ENCODE measurements at places on chromosomes 12 and 14. TPM values are rescaled to one million over a fixed set of nuclear protein-coding genes. Genes with fewer than 3 reads are reported as not detected.

OR11H6 gene
- total RNA-seq, result not detected

WIF1 gene
- not detected for total RNA-seq

DNA sequence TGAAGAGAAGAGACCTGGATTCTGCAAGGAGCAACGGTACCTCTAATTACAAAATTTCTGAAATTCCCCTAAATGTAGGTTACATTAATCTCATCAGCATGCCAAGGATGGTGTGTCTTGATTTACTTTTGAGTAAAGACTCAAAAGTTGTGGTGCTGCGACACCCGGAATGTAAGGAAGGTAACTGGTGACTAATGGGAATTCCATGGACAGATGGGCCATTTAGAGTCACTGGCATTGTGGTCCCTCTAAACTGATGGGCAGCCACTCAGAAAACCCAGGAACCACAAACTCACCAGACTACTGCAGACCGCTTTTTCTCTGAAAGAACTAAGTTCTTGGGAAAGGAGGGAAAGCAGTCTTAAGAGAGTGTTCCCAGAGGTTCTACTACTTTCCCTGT is 32.8 kb downstream of the GRIN2B start:
- DNase-seq, result no peak

DNA sequence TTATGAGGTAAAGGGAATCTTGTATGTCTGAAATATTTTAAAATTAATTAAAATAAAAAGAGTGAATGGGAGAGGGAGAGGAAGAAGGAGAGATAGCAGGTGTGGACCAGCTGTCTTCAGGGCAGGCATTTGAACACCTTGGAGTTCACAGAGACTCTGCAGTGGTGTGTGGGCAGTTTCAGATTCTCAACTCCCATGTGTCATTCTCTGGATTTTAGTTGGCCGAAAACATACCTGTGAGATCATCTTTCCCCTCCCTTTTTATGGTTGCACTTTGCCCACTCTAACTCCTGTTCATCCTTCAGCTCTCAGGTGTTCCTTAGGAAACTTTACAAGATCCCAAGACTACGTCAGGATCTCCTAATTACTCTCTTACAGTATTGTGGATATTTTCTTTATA is 108.1 kb downstream of the ERC1 start:
- no peak for DNase-seq

DNA sequence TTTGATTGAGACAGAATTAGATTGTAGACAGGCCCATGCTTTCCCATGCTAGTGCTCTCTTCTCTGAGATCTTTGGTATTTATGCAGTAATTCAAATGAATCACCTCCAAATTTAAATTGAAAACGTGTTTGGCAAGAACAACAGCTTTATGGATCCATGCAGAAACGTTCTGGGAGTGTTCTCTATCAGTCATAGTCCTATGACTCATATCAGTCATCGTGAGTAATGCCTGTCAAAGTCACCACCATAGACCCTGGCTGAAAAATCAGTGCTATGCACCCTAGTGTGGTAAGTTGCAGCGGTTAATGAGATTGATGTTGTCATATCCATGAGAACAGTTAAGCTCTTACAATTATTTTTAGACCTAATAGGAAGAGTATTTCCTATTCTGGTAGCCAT is 90.1 kb upstream of the FOXG1 start:
- DNase-seq, result no peak

DNA sequence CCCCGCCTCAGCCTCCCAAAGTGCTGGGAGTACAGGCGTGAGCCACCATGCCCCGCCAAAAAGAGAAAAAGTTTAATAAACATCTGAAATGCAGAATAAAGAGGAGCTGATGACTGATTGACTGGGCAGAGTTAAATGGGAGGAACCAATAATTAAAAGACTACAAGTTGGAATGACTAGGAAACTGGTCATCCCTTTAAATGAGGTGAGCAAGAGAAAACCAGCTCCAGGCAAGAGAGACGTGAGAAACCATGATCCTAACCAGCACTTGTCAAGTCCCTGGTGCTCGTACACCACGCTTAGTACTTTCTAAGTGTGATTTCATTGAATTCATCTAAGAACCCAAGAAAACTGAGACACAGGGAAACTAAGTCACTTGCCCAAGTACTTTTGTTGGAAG is 47.9 kb downstream of the MAP1LC3B2 start:
- no peak for DNase-seq

GRCh38 chr12:40162033-40162432 is 56.2 kb upstream of the SLC2A13 start:
- no peak for DNase-seq

- no peak for DNase-seq
Observed at GRCh38 chr14:72476657-72477499, 417.0 kb downstream of the DPF3 start.

DNA sequence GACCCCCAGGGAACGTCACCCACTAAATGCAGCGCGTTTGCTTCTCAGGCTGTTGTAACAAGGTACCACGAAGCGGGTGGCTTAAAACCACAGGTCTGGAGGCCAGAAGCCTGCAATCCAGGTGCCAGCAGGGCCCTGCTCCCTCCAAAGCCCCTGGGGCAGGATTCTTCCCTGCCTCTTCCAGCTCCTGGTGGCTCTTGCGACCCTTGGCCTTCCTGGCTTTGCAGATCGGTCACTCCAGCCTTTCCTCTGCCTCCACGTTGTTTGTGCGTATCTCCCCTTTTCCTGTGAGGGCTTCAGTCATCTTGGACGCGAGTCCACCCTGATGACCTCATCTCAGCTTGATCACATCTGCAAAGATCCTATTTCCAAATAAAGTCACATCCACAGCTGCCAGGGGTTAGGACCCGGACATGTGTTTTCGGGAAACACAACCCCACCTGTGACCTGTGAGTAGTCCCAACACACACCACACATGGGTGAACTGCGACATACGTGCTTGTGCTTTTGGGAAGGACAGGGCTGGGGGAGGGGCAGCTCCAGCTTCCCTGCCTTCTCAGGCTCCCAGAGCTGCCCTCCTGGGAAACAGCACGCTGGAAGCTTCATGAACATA is 114.5 kb upstream of the NCOR2 start:
- no peak for DNase-seq

- no peak for DNase-seq
Observed at GRCh38 chr12:92505254-92506231, 197.2 kb upstream of the PLEKHG7 start.

DNA sequence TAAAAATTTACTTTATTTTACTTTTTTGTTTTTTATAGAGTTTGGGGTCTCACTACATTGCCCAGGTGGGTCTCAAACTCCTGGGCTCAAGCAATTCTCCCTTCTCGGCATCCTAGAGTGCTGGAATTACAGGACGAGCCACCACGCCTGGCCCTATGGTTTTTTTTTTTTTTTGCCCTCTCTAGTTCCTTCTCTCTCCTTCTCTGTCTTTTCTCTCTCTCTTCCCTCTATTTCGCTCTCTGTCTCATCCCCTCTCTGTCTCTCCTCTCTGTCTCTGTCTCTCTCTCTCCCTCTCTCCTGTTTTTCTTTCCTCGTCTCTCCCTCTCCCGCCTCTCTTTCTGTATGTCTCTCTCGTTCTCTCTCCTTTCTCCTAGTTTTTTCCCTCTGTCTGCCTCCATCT is 202.6 kb upstream of the LHX5 start:
- no peak for DNase-seq

Data from liver (tissue), 10 donors.